Common myeloid progenitor, CD34-positive (primary cell): ENCODE measurements at places on chromosomes 5 and 9.

DNA sequence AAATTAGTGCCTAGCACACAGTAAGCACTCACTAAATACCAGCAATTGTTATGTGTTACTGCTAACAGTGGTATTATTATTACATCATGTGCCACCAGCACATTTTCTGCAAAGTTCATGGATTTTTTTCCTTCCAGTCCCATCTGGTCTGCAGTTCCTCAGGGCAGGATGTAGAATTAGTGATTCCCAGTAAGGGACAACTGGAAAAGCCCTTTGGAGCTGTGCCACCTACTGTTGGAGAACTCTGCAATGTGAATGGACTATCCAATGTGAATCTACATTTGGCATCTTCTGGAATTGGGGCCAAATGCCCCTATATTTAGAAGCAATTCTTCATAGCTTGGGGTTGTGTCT, 154.0 kb downstream of the CDH6 start:
- no peak for DNase-seq

DNA sequence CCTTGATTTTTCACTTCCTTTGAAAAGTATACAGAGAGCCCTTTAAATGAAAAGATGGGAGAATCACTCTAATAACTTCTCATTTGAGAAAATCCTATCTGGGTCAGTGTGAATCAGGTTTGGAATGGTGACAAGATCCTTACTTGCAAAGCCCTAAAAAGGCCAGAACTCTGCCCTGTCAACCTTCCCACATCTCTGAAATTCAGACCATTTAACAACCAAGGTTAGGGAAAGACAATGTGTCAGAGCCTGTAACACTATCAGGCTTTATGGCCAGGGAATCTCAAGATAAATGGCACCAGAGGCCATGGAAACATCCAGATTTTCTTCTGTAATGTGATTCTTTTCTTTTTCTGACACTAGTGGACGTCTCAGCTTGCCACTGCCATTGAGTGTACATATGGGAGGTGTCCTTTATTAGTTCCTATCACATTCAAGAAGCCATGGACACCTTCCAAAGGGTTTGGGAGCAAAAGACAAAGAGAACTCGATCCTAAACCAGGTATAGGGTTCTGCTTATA, 165.7 kb upstream of the GPR151 start:
- no peak for DNase-seq

- DNase-seq = peak; percentile 53
Measured at GRCh38 chr9:91421128-91421765, 2.4 kb downstream of the NFIL3 start.

- no peak for DNase-seq
Measured at GRCh38 chr5:98975223-98975622, 46.4 kb upstream of the CHD1 start.

- DNase-seq = no peak
Measured at GRCh38 chr9:76519075-76519835, 60.3 kb downstream of the GCNT1 start.

GRCh38 chr9:78158286-78158685, 77.6 kb upstream of the CEP78 start:
- no peak for DNase-seq

- no peak for DNase-seq
Measured at GRCh38 chr9:7164440-7165330, 406.9 kb downstream of the KDM4C start.

DNA sequence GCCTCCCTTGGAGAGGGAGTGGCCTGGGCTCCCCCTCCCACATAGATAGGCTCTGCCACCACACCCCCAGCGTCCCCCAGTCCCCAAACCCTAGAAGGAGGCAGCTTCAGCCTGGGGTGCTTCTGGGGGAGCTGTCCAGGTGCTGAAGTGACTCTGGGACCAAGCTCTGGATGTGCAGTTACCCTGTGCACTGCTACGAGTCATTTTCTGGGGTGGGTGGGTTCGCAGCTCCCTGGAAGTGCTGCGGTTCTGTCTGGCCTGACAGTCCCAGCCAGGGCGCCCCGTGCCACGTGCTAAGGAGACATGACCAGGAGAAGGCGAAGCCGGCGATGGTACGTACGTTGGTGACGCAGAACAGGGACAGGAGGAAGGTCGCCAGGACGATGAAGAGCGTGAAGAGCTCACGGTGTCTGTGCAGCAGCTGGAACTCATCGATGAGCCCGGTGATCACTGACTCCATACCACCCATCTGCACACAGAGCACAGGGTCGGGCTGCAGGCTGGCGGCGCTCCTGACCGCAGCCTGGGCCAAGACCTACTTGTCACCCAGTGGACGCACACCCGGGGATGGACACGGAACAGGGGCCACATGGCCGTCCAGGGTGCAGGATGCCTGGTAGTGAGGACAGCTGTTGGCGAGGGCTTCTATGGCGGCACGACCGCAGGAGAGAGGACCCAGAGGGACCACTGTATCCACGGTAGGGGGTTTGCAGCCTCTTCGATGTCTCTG, 35.7 kb downstream of the SLC6A3 start:
- DNase-seq = peak; percentile 87

DNA sequence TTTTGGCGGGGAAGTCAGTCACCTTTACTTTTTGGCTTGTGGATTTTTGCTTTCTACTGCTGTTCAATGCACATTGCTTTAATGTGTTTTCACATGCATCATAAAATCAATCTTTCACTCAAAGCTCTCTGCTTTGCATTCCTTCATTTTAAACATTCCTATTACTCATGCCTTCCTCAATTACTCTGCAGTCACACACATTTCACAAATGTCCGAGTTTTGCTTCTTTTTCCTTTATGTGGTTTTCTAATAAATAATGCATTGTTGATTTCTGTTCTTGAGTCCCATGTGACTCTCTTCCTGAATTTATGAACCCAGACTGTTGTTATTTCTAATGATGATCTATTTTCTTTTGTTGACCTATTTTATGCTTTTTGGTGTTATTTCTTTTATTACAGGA, 82.3 kb upstream of the EPB41L4B start:
- no peak for DNase-seq

- peak; percentile 15 for DNase-seq
Measured at GRCh38 chr5:158466191-158466590, 607.2 kb upstream of the CLINT1 start.

- DNase-seq = peak; percentile 97
Measured at GRCh38 chr5:181221792-181222629, 1.1 kb upstream of the TRIM41 start.
